ENCODE measurements at places on chromosomes 13 and 19.

DNA sequence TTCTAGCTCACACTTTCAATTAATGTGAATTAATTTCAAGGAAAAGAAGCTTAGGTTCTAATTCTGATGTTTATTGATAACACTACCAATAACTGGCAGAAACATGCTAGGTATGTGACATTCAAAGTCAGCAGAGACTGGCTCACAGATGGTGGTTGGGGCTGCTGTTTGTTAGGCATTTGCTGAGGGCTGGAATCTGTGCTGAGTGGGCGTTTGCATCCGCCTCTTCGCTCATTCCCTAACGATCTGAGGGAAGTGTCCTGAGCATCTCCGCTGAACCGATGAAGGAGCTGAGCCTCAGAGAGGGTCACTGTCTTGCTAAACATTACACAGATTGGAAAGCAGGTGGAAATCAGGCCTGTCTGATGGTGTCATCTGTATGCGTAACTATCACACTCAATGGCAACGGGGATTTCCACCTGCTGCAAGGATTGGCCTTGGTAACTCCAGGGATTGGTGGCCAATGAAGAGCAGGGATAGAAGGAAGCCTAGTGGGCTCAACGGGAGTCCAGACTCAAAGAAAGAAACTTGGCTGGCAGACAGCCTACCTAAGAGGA, 338.9 kb downstream of the TEX29 start:
- no peak for DNase-seq

GRCh38 chr13:98065468-98065867, 77.4 kb upstream of the FARP1 start:
- no peak for DNase-seq

- DNase-seq: no peak
Observed at GRCh38 chr13:42754801-42755510, 26.4 kb upstream of the FAM216B start.

DNA sequence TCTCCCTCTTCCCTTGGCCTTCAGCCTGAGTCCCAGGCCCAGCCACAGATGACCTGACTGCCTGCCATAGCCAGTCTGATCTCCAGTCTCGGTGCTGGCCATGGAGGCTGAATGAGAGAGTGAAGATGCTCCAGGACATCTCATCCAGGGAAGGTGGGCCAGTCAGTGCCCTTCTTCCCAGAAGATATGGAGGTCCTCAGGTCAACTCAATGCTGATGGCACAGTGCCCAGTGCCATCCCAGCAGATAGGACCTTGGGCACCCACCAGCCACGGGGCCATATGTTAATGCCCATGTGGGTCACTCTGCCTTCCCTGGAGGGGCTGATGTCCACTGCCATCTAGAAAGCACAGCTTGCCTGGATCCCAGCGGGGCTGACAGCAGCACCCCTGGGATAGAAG, 7.2 kb downstream of the VSTM2B start:
- no peak for DNase-seq

- no peak for DNase-seq
Observed at GRCh38 chr13:44231786-44232516, 141.7 kb upstream of the SERP2 start.

DNA sequence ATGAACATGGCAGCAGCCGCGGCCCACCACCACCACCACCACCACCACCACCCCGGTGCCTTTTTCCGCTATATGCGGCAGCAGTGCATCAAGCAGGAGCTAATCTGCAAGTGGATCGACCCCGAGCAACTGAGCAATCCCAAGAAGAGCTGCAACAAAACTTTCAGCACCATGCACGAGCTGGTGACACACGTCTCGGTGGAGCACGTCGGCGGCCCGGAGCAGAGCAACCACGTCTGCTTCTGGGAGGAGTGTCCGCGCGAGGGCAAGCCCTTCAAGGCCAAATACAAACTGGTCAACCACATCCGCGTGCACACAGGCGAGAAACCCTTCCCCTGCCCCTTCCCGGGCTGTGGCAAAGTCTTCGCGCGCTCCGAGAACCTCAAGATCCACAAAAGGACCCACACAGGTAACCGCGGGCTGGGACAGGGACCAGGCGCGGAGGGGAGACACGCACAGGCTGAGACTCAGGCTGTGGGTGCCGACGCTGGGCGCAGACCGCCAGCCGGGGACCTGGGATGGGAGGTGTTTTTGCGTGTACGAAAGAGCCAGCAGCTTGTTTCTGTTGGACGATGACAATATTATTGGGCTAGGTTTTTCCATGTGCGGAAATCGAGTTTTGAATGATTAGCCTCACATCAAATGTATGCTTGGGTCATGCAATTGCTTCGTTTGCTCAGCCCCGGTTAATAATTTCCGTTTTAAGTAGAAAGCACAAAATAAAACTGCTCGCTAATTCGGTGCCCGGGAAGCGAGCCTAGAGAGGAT, 1.3 kb downstream of the ZIC2 start:
- no peak for DNase-seq

DNA sequence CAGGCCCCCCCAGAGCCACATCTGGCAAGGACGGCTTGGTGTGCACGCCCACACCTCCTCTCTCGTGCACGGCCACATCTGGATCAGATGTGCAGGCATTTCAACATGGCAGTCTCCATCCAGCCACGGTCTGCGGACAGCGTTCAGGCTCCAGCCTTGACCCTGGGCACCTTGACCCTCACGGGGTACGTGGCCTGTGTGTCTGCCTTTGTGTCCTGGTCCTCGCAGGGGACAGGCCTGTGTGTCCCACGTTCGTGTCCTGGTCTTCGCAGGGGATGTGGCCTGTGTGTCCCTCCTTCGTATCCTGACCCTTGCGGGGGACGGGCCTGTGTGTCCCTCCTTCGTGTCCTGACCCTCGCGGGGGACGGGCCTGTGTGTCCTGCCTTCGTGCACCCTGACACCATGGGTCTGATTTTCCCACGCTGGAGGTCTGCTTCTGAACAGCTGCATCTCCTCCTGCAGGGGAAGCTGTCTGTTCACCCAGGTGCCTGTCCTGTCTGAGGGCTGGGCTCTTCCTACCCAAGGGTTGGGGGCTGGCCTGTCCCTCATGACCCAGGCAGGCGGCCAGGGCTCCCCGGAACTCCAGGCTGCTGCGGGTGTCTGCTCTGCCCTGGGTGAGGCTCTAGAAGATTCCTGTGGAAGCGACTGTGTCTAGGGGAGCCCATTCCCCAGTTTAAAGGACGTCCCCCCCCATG, 25.3 kb downstream of the RASA3 start:
- DNase-seq: no peak

DNA sequence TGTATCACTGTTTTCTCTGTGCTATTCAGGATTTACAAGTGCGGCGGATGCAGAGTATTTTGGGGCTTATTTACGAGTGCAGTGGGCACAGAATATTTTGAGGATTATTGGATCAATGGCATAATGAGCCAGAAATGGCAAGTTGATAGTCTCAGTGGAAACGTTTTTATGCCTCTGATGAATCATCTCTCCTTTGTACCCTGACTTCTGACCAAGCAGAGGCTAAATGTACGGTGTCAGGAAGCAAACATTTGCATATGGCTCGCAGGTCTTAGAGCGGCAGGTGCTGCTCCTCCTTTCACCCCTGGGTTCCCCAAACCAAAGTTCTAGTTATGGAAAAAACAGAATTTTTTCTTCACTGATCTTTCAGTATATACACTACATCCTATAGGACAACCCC, 94.5 kb downstream of the LIG4 start:
- no peak for DNase-seq

DNA sequence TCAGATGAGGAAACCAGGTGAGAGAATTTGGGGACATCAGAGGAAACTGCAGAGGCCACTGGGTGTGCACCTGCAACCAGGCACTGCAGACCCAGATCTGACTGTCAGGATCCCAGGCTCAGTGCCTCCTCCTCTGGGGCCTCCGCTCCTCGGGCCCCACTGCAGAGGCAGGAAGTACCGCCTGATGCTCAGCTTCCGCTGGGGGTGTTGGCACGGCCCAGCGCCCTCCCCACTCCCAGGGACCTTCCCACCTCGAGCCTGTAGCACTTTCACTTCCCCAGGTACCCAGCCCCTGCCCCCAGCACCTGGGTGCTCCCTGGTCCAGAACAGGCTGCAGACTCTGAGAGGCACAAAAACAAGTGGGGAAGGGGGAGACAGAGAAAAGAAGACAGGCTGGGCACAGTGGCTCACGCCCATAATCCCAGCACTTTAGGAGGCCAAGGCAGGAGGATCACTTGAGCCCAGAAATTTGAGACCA, 1.4 kb upstream of the CD37 start:
- DNase-seq: peak; percentile 92

DNA sequence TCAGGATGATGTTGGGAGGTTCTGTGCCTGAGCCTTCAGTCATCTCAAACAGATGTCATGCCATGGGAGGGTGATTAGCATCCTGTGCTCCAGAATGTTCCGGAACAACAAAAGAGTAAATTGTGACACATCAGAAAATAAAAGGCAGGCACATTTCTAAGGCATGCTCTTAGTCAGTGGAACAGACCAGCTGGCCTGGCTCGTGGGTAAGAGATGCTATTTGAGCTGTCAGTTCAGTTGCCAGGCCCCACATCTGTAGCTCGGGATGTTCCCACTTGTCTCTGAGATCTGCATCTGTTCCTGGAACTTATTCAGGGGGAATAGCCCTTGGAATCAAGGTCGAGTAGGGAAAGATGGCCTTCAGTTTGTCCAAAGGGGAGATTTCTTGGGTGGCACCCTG, 26.0 kb downstream of the OLFM4 start:
- no peak for DNase-seq

GRCh38 chr19:20271215-20271926, 104.4 kb downstream of the ZNF486 start:
- DNase-seq: peak; percentile 64

DNA sequence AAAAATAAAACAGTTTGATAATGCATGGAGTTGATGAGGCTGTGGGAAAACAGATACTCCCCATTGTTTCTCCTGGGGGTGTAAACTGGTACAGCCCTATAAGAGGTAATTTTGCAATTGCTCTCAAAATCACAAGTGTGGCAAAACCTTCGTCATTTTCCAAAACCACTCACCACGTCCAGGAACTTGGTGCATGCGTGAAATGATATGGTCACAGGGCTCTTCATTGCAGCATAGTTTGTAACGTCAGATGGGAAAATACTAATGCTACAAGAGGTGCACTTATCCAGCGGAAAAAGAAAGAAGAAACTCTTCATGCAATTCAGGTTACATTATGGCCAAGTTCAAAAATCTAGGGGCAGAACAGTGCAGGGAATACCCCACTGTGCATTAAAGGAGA, 11.9 kb upstream of the PLAUR start:
- DNase-seq: no peak

DNA sequence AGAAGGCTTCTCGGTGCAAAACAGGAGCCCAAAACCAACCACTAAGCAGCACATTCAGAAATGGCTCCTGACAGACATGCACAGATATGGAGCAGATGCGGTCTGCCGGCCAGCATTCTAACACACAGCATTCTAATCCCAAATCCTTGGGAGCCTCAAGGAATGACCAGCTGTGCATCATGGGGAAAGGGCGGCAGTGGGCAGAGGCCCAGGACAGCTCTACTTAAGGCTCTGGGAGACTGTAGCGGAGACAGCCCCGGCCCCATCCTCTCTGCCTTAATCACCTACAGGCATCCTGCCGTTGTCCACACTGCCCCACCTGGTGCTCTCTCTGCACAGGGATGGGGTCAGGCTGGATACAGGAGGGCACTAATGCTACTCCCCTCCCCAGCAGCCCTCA, 1016.0 kb downstream of the UQCRFS1 start:
- DNase-seq: no peak

- DNase-seq: peak; percentile 72
Observed at GRCh38 chr19:42433503-42434260, 6.5 kb upstream of the LIPE start.

GRCh38 chr19:28966737-28967399, 246.1 kb downstream of the UQCRFS1 start:
- DNase-seq: no peak

GRCh38 chr19:2334986-2335846, 6.7 kb downstream of the SPPL2B start:
- peak; percentile 38 for DNase-seq

DNA sequence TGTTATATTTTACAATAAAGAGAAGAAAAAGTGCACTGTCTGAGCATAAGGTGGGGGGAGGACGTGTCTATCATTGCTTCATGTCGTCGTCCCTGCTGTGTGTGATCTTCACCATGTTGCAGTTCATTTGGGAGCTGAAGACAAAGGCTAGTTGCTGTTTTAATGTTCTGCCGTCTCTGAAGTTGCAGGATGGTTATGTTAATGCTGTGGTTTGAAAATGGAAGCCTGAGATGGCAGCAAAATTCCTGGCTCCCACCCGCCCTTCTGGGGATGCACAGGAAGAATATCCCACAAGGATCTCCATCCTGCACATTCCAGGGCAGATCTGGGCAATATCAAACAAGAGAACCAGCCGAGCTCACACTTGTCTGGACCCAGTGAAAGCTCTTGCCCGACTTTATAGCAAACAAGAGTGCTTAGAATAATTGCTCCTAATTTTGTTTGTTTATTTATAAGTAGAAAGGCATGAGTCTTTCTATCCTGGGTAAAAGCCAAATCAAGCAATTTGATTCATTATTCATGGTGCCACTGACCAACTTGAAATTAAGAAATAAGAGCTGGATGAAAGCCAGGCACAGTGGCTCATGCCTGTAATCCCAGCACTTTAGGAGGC, 110.3 kb upstream of the ABCC4 start:
- no peak for DNase-seq

DNA sequence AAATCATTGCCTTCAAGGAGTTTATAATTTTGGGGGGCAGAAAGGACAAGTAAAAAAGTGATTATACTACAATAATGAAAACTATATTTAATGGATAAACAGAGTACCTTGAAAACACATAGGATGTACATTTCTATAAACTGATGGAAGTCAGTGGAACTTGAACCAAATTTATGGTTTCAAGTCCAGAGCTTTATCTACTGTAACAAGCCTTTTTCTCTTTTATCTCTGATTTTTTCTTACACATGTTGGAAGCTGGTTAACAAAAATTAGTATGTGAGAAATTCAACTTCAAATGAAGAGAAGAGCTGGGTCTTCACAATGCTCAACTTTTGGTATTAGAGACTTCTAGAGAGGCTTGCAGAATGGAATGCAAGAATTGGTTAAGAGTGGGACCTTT, 393.6 kb downstream of the LMO7 start:
- DNase-seq: no peak

GRCh38 chr13:73109288-73109899, 50.6 kb downstream of the KLF5 start:
- DNase-seq: no peak

DNA sequence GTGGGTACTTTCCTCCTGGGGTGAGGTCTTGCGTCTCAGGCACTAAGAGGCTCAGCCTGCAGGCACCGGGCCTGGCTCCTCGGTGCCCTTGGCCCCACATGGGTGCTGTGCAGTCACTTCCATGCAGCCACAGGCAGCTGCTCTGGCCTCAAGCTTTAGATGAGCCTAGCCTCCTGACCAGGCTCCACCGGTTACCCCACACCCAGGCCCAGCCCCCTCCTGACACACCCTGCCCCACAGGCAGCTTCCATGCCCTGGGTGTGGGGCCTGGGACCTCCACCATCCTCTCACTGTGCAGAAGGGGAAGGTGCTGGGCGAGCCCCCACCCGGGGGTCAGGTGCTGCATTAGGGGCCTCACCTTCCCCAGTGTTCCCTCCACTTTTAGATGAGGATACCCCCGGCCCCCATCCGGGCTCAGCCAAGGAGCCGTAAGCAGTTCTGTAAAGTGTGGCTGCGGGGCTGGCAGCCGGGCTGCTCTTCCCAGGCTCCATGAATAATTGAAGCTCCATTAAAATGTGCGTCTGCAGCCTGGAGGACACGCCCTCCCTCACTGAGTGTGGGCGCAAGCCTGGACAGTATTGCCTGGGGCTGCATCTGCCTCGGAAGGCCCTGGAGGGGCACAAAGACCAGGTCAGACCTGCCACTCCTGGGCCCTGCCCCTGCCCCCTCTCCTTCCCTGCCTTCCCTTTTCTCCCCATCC, 72.5 kb upstream of the KCTD15 start:
- DNase-seq: no peak
